ENCODE measurements at places on chromosomes 2 and 18.

GRCh38 chr2:238441262-238442114 lies 14.8 kb downstream of the ASB1 start:
- DNase-seq, result no peak

- no peak for DNase-seq
Measured at GRCh38 chr18:57951999-57952774, 91.8 kb upstream of the NEDD4L start.

- no peak for DNase-seq
Measured at GRCh38 chr2:23204685-23205242, 180.2 kb upstream of the KLHL29 start.

GRCh38 chr2:16055848-16056580 lies 115.7 kb downstream of the MYCN start:
- no peak for DNase-seq

DNA sequence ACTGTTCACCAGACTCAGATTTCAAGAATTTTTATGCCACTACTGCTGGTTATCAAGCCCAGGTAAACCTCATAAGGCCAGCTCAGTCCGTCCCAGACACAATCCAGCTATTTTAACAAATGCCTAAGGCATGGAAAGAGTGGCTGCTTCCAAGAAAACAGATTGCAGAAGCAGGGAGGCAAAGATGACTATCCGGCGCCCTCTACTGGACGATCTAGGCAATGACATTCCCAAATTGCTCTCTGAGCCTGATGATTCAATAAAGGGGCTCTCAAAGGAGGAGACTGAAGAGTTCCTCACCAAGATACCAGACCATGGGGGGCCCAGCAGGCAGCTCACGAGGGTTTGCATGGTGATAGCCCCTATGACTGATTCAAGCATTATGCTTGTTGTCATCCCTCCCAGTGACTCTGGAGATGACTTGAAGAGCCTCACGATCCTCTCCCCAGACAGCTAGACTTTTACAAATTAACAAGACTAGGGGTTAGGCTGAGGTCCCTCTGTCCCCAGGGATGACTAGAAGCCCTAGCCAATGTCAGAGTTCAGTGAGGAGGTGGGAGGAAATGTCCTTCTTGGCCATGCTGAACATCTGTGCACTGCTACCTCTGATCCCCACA lies 25.0 kb downstream of the SERPINB8 start:
- DNase-seq, result no peak

- DNase-seq, result no peak
Measured at GRCh38 chr18:64103986-64104385, 44.9 kb downstream of the LINC00305 start.

DNA sequence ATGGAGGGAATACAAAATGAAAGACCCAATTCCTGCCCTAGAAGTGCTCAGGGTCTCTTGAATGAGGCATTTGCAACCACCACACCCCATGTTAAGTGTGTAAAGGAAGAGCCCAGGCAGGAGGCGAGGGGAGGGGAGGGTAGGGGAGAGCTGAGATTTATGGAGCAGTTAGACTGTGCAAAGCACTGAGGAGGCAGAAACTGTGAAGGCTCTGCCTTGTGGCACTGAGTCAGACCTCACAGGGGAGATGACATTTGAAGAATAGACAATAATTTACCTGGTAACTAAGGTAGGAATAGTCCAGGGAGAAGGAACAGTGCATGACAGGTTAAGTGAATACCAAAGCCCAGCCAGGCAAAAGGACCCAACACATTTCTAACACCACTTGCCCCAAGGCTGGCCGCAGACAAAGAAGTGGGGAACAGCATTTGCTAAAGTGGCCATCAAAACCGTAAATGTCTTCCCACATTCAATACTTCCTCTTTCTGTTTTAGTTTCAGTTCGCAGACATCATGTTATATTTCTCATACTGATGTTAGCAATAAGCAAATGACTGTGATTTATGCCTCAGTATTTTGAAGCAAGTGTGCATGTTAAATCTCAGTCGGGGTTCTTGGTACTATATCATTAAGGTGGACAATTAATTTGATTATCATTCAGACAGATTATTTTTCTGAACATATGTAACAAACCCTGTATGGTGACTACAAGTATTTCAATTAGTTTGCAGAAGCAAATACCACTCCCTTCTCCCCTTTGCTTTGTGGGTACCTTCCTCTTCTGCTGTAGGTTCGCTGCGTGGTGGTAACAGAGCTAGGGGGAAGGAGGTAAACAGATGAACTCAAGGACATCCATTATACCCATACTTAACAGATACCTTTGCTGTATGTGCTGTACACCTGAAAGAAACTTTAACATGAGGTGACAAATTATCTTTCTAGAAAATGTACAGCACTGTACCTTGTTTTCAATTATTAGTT lies 27.5 kb downstream of the CDH20 start:
- no peak for DNase-seq

- DNase-seq, result no peak
Measured at GRCh38 chr18:45324495-45325113, 290.7 kb upstream of the SLC14A2 start.

- DNase-seq, result no peak
Measured at GRCh38 chr2:223681125-223681524, 79.0 kb upstream of the SCG2 start.

GRCh38 chr2:106695919-106696318 lies 190.0 kb downstream of the ST6GAL2 start:
- DNase-seq, result no peak

DNA sequence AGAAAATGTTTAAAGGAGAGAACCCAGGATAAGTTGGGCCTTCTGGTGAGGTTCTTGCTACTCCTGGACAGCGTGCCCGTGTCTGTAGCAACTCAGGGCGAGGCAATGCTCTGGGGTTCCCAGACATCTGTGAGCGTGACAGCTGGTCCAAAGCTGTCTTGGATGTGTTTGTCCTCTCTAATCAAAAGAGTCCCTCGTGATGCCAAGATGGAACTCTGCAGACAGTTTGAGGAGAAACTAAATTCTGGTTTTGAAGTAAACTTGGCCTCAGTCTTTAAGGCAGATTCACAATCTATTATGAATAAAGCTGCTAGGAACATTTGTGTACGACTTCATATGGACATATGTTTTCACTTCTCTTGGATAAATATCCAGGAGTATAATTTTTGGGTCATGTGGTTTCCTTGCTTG lies 47.3 kb downstream of the TMEM17 start:
- DNase-seq, result no peak

DNA sequence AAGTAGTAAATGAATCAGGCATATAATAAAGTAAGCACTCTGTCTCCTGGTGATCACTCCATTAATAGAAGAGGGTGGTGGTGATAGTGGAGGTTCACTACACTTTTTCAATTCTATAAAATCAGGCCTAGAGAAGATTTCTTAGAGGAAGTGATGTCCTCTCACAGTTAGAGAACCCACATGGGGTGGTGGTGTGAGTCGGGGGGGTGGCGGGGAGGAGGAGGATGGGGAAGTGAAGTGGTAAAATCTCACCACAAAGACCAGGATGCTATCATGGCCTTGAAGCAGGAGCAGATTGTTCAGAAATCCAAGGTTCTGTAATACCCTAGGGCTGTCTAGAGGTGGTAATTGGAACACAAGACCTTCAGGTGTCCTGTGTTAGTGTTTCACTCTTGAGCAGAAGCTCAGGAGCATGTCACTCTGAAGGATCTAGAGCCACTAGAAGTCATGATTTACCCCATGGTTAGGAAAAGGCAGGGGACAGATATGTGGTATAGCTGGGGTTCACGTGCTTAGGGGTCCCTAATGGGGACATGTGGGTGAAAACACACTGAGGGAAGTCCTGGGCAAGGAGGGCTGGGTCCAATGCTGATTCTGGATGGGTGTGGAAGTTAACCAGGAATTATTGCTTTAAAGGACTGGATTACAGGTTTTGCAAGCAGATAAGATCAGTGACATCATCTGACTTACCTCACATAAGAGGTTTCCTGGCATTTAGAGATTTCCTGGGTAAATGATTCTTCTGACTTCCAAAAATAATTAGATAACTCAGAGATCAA lies 31.0 kb downstream of the RNF125 start:
- DNase-seq, result peak; percentile 18

- DNase-seq, result no peak
Measured at GRCh38 chr18:42437646-42438045, 482.6 kb downstream of the PIK3C3 start.

GRCh38 chr2:229348128-229348527 lies 77.0 kb upstream of the PID1 start:
- DNase-seq, result no peak

DNA sequence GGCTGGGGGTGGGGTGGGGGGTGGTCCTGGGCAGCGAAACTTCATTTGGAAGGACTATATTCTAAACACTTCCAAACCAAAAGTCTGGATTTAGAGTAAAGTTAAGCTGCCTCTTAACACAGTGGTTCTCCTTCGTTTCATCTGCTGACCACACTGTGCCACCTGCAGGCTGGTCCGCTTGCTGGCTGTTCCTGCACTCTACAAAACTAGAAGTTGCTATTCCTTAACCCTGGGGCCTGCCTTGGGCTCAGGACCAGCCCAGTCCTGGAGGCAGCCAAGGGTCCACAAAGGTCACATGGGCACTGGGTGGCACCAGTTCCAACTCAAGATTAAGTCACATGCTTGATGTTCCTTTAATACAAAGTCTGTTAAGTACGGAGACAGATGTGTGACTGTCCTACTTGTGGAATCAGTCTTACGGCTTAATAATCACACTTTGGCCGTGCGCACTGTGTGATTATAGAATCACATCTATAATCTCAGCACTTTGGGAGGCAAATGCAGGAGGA lies 195.4 kb downstream of the FAM210A start:
- no peak for DNase-seq

DNA sequence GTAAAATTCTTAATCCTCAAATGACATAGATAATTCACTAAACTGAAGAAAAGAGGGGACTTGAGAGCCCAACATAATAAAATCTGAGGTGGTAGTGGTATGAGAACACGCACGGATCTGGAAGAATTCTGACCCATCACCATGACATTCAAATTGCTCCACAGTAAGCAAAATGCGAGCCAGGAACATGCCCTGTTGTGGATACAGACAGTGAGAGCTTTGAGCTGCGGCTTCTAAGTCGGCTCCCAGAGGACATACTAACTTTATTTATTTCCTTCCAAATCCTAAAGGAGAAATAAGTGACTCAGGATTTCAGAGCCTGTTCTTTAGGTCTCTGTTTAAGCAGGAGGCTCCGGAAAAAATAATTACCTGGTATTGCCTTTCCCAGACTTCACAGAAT lies 143.4 kb upstream of the SMAD7 start:
- no peak for DNase-seq

DNA sequence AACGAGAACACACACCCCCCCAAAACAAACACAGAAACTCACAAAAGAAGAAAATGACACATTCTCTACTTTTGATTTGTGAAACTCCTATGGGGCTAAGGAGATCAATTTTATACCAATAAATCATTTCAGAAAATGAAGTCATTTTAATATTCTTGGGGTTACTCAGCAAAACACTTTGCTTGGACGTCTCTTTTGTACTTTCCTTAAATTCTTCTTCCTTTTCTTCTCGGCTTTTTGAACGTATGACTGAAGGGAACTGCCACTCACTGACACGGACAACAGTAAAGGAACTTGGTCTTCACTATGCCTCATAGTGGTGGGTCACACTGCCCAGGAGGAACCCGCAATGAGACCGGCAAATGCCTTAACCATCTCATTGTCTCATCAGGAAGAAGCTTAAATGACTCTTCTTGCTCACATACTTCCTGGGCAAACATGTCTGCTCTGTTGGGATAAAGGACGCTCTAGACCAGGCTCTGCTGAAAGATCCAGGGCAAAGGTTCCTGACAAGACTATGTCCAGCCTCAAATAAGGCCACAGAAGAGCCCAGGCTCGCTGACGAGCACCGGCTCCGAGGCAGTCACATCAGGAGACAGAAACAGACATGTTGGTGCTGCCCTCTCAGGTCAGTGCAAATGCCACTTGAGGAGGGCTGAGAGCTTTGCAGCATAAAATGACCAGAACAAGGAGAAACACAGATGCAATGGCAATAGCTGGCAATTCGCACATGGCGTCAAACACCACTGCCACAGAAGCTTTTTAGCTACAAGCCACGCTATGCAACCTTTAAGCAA lies 205.5 kb downstream of the TGIF1 start:
- no peak for DNase-seq

DNA sequence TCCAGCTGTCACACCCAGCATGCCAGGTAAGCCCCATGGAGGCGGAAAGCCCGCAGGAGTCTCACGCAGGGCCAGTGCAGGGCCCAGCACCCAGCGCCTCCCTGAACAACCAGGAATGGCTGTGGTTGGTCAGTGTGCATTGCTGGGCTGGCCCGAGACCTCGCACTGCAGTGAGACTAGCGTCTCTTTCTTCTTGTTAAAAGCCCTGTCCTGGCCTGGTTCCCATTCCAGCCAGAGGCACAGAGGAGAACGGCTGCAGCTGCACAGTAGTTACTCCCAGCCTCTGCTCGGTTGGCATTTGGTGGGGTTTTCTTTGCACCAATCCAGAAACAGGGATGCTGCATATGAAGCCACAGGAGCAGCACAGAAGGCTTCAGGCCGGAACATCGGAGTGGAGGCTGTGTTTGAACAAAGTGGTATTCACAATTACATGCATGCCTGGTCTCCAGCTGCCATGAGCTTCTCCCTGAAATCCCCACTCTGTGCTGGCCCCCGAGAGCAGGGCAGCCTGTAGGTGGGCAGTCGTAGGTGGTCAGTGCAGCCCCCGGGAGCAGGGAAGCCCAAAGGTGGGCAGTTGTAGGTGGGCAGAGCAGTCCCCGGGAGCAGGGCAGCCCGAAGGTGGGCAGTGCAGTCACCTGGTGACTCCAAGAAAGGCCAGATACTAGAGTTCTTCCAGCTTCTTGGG lies 163.7 kb upstream of the PXDN start:
- no peak for DNase-seq

DNA sequence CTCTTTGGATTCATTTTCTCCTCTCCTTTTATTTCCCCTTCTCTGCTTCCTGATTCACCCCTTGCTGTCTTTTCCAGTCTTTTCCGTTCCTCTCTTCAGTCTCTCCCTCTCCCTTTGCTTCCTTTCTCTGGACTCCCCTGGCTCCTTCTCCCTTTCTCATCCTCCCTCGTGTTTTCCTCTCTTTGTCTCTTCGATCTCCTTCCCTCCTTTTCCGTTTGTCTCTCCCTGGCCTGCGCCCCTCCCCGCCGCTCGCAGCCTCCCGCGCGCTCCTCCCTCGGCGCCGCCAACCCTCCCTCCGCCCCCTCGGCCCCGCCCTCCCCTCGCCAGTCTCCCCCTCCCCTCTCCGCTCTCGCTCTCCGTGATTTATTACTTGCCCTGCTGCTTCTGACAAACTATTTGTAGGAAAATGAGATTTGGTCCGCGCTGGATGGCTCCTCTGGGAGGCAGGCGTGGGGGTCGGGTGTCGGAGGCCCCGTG lies 46.0 kb upstream of the PAX8 start:
- no peak for DNase-seq

DNA sequence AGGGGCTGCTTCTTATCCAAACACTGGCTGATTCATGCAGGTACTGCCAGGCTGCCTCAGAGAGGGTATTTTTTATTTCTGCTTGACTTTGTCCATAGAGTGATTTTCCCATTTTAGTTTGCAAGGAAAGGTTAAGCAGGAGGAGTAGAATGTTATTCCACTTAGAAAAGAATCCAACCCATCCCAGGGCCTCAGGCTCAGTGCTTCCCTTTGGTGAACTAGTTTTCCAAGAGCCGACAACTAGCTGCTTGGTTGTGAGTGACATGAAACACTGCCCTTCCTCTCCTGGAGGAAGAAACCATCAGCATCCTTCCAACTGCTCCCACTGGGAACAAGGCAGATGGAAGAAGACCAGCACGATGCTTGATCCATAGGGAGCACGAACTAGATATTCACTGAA lies 58.5 kb downstream of the BCL2 start:
- DNase-seq, result no peak

GRCh38 chr18:48481092-48481491 lies 57.7 kb upstream of the CTIF start:
- no peak for DNase-seq

All from activated gamma-delta T cell (primary cell).